ENCODE measurements at places on chromosomes 3 and 15. TPM values are rescaled to one million over a fixed set of nuclear protein-coding genes. Genes with fewer than 3 reads are reported as not detected.

DNA sequence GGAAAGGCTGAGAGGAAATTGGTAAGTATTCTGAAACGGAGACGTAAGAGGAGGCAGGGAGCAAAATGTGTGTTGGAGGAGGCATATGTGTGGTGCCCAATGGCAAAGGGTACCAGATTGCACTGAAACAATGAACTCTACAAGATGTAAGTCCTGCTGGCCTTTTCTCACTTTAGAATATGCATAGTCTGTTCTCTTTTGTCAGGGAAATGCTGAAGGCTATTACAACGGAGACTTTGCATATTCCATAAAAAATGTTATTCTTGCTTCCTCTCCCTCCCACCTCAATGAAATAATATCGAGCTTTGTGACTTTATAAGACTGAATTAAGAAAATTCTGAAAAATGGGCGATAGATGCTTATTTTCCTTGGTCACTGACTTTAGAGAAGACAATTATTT, 85.9 kb downstream of the PEX5L start:
- DNase-seq = no peak
- no peak overlapping the region for H3K27ac ChIP-seq
- no peaks in the 10 kb centered on the region for H3K4me1 ChIP-seq
- no peaks in the 10 kb centered on the region for H3K27me3 ChIP-seq
- no peak overlapping the region for H3K4me3 ChIP-seq
- H3K36me3 ChIP-seq = no peaks in the 10 kb centered on the region

- no peak overlapping the region for H3K4me3 ChIP-seq
- H3K4me1 ChIP-seq = peaks cover 4% of the 10 kb centered on the region
- no peak overlapping the region for H3K27ac ChIP-seq
- no peak for DNase-seq
Observed at GRCh38 chr3:23219552-23219951, 16.4 kb downstream of the UBE2E2 start.

- H3K36me3 ChIP-seq = no peaks in the 10 kb centered on the region
- no peaks in the 10 kb centered on the region for H3K27me3 ChIP-seq
- no peak overlapping the region for H3K27ac ChIP-seq
- H3K4me1 ChIP-seq = no peaks in the 10 kb centered on the region
Observed at GRCh38 chr3:126961191-126961790, 21.6 kb upstream of the PLXNA1 start.

Gene PARP6
- total RNA-seq = 152 TPM

DNA sequence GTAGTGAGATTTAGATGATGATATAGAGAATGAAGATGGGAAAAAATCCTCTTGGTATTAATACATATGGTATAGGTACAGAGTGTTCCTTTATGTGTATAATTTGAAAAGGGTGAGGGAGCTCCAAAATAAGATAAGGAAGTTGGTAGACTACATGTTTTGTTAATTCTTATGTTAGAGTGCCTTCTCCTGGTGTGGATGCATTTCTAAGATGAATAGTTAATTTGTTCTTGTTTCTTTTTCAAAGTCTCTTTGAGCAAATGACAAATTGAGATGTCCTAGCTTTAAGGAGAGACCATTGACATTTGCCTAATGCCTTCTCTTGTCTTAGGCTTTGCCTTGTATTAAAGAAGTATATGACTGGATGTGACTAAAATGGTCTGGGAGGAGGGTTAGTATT, 34.1 kb downstream of the AKAP13 start:
- no peak overlapping the region for H3K4me3 ChIP-seq
- H3K27ac ChIP-seq = peak overlapping the region; percentile 54
- DNase-seq = no peak

GRCh38 chr3:24338409-24339130, 156.1 kb downstream of the THRB start:
- DNase-seq = no peak
- no peaks in the 10 kb centered on the region for H3K36me3 ChIP-seq
- H3K27me3 ChIP-seq = no peaks in the 10 kb centered on the region
- no peak overlapping the region for H3K27ac ChIP-seq

GRCh38 chr15:72872066-72872845, 88.7 kb upstream of the ADPGK start:
- no peak overlapping the region for H3K4me3 ChIP-seq
- no peaks in the 10 kb centered on the region for H3K27me3 ChIP-seq
- H3K36me3 ChIP-seq = no peaks in the 10 kb centered on the region
- no peak for DNase-seq
- H3K27ac ChIP-seq = no peak overlapping the region
- H3K4me1 ChIP-seq = peaks cover 7% of the 10 kb centered on the region

DNA sequence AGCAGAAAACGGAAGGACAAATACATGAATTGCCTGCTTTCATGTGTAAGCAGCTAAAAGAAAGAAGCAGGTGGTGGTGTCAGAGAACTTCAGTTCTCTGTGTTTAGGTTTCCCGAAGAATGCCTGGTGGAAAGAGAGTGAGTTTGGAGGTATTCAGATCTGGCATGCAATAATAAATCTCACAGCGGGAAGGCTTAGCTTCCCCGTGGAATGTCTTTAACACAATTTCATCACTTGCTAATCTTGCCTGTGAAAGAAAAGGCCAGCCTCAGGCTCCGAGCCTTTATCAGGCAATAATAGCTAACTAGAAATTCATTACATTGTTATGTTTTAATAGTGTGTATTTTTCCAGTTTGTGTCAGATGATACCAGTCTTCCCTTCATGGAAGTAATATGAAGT, 220.3 kb downstream of the PDZRN3 start:
- H3K27ac ChIP-seq = no peak overlapping the region
- no peak for DNase-seq
- H3K27me3 ChIP-seq = no peaks in the 10 kb centered on the region
- no peaks in the 10 kb centered on the region for H3K36me3 ChIP-seq

Gene GUCA1C
- total RNA-seq = not detected

Gene HRH1
- 2.0 TPM for total RNA-seq
